Fibroblast of skin of right biceps (primary cell): ENCODE measurements at places on chromosomes 5 and 9.

- DNase-seq = no peak
Observed at GRCh38 chr5:39109606-39110005, 35.4 kb upstream of the RICTOR start.

DNA sequence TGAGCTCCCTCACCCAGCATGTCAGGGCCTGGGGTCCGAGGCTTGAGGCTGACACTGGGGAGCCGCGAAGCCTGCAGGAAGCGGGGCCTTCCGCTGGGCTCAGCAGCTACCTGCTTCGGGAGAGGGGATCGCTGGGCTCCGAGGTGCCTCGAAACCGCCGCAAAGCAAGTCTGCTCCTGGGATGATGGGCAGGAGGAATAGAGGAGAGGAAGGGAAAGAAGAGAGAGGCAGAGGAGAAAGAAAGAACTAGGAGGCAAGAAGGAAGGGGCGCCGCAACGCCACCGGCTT lies 1.5 kb upstream of the PRDM12 start:
- DNase-seq = no peak

DNA sequence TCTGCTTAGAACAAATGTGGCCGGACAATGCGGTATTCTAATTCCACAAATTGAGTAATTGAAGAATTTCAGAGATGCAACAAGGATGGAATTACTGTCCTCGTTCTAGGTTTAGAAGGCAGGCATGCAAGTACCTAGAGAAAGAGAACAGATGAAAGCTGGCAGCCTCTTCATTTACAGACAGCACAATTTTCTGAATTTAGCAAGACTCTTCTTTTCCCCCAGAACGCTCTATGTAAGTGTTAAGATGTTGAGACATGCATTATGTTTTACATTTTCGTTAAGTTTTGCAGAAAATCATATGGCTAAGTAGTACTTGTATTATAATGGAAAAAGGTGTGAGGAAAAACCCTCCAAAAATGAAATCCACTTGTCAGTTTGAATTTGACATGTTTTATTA lies 259.5 kb upstream of the ARRDC3 start:
- DNase-seq = no peak

GRCh38 chr9:87573841-87574342 lies 76.2 kb downstream of the DAPK1 start:
- DNase-seq = peak; percentile 22

- peak; percentile 39 for DNase-seq
Observed at GRCh38 chr5:15737036-15737821, 237.2 kb downstream of the FBXL7 start.

DNA sequence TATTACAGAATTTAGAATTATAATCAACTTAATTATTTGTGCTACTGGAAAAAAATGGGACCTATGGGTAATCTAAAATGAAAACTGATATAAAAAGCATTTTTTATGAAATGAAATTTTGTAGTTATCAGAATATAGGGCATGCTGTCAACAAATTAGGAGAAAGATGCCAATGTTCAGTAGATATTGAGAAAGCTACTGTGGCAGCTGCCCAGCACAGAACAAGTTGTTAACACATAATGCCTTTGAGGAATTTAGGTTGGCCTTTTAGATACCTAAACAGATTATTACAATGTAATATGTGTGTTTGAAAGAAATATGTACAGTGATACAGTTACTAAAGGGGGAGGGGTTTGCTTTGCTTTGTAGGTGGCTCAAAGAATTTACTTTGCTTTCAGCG lies 54.1 kb downstream of the PPIC start:
- DNase-seq = no peak
